ENCODE measurements at places on chromosomes 5 and 9.

DNA sequence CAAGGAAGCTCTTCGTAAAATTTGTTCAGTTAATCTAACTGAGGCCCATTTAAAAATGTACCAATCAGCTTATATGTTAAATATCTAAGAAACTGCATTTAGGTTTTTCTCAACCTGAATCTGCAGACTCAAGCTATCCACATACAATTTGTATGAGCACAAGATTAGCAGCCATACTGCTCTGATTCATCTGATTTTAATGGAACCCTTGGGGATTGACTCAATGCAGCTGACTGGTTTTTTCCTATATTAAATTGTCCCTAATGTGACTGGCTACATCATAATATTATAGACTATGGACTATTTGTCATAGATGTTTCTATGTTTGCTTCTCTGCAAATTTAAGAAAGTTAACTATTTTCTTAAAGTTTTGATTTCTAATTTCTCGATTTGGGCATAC, 451.0 kb upstream of the TUSC1 start:
- DNase-seq = no peak

DNA sequence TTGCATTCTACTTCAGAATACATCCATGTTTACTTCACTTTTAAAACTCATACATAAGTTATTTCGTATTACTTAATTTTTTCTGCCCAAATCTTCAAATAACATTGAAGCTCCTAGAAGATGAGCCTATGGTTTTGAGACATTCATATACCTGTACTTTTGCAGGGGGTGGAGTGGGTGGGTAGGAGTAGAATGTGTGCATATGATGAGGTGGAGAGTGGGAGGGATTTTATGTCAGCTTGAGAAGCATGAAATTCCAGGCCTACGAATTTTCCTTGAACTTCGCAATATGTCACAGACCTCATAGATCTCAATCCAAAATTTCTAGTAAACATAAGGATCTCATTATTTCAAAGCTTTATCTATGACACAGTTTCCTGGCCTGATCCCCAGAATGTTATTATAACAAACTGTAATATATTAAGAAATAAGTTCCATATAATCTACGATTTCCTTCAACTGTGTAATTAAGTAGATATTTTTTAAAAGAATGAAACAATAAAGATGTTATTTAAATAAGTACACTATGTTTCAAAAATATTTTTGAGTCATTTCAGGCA, 19.7 kb upstream of the MOB3B start:
- no peak for DNase-seq

DNA sequence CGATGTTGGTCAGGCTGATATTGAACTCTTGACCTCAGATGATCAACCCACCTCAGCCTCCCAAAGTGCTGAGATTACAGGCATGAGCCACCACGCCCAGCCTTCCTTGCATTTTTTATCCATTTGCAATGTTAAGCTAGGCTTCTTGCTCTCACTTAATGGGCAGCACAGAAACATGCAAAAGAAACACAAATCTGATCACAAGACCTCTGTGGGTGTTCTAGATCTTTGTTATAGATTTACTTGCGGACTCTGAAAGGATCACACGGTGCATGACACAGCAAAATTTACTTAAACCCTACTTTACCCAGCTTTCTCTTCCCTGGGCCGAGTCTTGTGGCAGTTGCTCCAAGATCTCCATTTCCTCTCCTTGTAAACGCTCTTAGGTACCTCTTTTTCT, 71.3 kb downstream of the PSAT1 start:
- DNase-seq = no peak

DNA sequence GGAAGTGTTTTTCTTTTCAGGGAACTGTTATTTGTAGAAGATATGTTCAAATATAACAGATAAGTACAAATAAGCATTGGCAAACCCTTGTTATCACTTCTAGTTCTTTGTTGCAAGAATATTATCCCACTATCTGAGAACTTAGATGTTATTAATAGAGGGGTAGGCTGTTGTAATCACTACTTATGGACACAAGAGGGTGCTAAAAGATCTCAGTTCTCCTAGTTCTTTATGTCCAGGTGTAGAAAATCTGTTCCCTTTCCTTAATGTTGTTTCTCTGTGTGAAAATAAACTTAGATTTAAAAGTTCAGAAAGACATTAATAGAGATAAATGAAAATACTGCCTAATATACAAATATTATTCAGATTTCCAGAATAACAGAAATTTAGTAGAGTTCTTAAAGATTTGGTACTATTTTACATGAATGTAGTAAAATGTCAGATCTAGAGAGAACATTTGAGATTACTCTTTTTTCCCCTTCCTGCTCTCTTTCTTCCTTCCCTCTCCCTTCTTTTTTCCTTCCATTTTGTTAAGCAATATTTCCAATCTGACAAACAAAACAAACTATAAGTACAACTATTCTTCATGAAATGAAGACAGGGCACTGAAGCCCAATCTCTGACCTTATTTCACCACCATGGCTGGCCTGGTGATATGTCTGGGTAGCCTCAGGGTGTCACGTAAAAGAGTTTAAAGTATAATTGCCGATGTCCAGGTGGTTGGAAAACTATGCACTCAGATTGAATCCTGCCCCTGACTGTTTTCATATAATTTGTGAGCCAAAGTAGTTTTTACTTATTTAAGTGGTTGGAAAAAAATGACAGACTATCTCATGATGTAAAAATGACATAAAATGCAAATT, 43.6 kb upstream of the C5orf46 start:
- DNase-seq = peak; percentile 13

DNA sequence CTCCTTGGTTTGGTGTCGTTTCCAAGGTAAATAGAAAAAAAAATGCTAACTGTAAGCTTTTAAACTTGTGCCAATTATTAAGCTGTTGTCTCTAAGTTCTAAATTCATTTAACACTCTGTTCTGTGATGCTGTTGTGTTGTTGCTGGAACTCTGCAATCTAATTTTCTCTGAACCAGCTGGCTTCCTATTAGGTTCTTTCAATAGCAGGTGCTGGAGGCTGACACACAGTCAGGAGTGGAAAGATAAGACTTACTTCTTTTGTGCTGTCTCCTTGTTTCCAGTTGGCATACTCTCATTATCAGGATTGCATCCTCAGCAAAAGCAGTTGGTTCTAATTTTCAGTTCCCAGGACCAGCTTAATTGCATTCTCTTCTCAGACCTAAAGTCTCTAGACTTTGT, 1252.6 kb upstream of the NUDT12 start:
- no peak for DNase-seq

DNA sequence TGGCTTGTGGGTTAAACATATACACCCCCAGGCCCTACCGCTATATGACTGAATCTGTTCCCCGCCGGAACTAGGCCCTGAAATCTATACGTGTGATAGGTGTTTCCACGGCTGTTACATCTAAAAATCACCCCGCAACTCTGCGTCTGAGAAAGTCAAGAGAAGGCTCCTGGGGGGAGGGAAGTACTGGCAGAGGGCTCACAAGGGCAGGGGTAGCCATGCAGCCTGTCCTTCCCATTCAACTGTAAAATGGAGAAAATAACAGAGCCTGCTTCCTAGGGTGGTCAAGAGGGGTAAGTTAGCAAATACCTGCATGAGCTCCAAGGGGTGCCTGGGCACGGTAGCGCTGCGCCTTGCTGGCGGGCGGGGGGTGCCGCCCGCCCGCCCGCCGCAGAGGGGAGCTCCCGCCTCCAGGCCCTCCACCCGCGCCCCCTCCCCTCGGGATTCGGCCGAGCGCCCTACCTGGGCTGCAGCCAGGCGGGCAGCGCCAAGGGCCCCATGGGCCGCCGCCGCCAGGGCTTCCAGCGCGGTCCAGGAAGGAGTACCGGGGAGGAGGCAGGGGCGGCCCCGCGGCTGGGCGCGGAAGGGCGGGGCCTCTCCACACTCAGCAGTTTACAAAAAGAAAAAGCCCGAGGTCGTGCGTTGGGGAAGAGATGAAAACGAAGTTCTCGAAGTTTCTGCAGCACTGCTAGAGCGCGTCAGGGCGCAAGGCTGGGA, at the start of gene HACD4:
Gene HACD4, minus strand, starts transcription at position 550 of the 717 bp plus-strand sequence. Its CDS starts 50 bp downstream, at position 500.
- DNase-seq = no peak

Data from NCI-H1105 (cell line).